T-cell (primary cell): ENCODE measurements at places on chromosomes 7 and 10.

DNA sequence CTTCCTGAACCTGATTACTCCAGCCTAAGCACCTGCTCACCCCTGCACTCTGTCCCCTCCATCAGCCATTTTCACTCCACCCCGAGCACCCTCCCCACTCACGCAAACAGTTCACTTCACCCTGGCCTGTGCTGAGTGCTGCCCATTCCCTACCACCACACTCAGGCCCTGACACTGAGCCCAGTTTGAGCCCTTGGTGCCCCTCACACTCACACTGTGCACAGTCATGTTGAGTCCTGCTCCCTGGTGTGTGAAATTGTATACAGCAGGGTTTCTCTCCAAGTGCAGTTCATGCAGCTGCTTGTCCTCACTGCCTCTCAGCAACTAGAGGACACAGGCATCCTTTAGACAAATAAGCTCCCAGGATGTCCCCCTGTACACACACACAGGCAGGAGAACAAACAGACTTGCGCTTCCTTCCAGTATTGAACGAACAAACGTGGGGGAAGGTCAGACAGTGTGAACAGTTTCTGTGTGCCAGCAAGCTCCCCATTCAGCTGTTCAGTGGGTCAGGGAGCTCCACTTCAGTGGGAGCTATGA is 6.8 kb downstream of the MYO1G start:
- no peak for DNase-seq

GRCh38 chr7:46710927-46711326 is 789.9 kb upstream of the IGFBP3 start:
- DNase-seq = no peak

GRCh38 chr7:84821671-84822534 is 365.0 kb downstream of the SEMA3D start:
- DNase-seq = no peak

DNA sequence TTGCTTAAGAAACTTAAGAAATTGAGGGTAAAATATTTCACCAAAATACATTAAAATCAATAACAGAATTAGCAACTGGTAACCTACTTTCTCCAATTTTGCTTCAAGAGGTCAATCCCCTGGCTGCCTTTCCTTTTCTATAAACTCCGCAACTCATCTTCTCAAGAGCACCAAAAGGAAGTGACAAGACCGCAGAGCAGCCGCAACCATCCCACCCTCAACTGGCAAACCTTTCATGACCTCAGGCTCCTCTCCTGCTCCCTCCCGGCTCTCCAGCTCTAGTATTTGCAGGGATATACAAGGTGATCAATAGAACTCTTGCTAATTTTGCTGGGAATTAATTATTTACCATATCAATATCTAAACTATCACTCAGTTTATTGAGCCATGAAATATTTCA is 88.9 kb downstream of the ATE1 start:
- DNase-seq = no peak

- peak; percentile 1 for DNase-seq
Measured at GRCh38 chr7:74569501-74570075, 87.9 kb upstream of the GTF2I start.

DNA sequence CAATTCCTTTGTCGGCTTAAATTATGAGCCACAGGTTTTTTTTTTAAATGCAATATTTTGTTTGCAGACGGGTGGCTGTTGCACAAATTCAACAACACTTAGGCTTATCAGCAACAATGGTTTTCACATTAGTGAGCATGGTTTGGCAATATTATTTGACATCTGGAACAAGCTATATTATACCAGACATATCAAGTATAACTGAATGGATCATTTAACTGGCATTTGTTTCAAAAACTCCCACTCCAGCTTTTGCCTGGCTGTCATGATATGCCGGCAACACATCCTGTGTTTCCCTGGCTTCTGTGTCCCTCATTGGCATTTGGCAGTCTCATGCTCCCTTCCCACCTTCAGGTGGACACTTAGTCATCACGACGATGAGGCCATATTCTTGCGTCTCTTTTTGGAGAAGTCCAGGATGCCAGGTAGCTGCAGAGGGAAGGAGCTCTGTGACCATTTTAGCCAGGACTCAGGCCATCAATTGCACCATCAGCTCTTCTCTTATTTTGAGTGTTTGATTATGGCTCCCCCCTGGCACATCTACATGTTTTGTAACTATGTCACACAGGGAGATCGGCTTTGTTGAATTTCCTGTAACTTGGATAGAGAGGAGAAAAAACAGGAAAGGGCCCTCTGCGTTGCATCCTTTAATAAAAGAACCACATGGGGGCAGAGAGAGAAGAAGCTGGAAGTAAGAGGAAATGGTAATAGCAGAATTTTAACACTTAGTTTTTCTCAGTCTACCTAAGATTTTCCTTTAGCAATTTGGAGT is 413.9 kb downstream of the LRMDA start:
- no peak for DNase-seq

- no peak for DNase-seq
Measured at GRCh38 chr10:98186681-98187080, 52.2 kb downstream of the R3HCC1L start.

DNA sequence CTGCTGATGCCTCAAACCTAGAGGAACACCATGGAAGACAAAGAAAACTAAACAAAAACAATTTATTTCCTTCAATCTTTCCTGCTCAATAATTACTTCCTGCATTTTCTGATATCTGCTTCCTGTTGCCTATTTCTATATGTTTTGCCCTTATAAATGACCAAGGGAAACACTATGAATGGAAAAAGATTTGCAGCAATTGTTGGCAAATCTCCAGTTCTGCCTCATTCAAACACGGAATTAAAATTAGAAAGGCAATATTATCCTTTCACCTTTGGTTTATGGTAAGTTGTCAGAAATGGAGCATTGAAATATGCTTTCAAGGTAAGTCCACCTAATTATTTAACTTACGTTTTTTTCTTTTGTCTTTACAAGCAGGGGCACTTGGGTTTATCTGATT is 552.2 kb upstream of the ANKRD30A start:
- no peak for DNase-seq

- no peak for DNase-seq
Measured at GRCh38 chr7:44189286-44189992, at the start of gene GCK. Gene GCK (minus strand): TSS chr7:44189439. CDS start chr7:44188953, 486 bp downstream.

GRCh38 chr10:44379907-44380306 is 5.0 kb downstream of the CXCL12 start:
- no peak for DNase-seq

GRCh38 chr7:76155938-76156337 is 45.8 kb upstream of the SRRM3 start:
- DNase-seq = peak; percentile 37

- no peak for DNase-seq
Measured at GRCh38 chr7:114784177-114784576, 137.7 kb upstream of the MDFIC start.

DNA sequence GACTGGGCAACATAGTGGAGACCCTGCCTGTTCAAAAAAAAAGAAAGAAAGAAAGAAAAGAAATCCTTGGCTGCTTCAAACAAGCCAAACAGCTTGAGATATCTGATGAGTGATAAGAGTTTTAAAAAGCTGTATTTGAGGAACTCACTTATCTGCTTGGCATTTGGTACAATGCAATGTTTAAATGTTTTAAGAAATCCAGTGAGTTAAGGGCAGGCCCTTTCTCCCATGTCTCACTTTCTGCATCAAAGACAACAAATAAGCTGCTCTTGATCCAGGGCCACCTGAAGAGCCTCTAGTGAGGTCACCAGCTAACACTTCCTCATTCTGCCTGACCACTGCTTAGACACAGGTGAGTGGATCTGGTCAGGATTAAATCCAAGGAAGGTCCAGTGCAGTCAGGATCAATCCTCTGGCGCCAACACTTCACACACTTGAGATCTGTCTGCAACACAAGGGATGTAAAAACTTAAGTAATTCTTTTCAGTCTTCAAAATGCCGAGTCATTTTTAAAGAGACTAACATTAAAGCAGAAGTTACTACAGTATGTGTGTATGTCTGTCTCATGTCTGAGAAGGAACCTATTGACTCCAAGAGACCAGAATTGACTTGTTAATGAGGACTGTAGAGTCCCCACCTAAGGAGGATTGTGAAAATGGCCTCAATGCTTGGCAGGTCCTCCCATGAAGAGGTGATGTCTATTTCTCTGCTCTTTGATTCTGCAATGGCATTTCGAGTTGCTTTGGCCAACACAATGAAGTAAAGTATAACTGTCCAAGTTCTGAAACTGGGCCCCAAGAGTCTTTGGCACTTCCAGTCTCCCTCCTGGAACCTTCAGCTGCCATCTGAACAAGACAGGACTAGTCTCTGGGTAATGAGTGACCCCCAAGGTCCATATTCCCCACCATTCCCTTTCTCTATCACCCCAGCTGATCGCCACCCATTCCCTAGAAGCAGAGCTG is 43.1 kb downstream of the CREB3L2 start:
- DNase-seq = no peak

GRCh38 chr7:99248391-99249095 is 24.1 kb upstream of the MYH16 start:
- no peak for DNase-seq

DNA sequence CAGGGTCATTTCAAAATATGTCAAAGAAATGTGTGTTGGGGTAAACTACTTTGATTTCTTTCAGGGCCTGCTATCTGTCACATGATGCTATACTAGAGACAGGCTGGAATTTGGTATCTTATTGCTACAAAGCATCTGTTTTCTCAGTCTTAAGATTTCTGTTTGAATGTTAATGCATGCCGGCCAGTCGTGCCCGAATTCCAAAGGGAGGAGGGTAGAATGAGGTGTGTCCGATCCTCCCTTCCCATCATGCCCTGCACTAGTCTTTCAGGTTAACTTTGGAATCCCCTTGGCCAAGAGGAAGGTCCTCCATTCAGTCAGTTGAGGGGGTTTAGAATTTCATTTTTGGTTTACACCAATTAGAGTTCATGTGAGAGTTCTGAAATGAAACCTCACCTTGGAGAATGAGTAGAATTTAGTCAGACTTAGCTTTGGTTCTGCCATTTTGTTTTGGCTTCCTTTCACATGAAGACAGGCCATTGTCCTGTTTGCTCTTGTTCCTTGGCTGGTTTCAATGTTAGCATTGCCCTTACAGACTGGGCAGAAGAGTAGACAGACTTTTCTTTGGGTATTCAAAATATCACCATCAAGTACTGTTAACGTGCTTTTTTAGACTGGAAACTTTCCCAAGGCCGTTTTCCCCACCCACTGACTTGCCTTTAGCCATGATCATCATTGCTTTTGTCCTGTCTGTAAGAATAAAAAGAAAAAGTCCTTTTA is 95.8 kb downstream of the CAMK1D start:
- DNase-seq = no peak

- no peak for DNase-seq
Measured at GRCh38 chr7:5774790-5775189, 6.7 kb downstream of the RNF216 start.

- DNase-seq = peak; percentile 15
Measured at GRCh38 chr7:6705959-6706665, 635 bp downstream of the ZNF12 start.

DNA sequence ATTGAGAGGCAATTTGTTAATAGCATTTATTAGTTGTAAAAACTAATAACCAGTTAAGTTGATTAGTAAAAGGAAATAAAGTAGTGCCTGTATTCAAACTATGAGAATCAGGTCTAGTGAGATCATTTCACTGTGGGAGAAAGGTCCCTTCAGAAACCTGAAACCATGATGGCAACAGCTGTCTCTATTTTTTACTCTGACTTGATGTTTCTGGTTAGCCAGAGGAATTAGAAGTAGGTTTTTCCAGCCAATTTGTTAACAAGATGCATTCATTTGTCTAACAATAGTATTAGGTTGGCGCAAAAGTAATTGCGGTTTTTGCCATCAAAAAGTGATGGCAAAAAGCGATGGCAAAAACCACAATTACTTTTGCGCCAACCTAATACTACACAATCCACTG is 272.2 kb upstream of the YAE1 start:
- no peak for DNase-seq

DNA sequence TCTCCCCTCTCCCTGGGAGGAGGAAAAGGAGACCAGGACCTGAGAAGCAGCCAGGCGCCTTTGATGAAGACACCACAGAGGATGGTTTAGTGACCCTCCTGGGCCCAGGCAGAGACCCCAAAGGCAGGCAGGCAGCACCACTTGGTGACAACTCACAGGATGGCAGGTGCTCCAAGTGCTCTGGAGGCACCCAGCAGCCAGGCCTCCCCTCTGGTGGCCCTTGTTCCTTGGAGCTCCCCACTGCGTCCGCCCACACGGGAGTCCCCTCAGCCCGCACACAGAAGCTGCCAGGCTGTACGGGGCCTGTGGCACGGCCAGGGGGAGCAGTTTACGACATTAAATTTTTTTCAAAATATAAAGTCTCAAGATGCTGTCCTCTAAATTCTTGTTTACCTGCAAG is 607.1 kb upstream of the FOXK1 start:
- no peak for DNase-seq

DNA sequence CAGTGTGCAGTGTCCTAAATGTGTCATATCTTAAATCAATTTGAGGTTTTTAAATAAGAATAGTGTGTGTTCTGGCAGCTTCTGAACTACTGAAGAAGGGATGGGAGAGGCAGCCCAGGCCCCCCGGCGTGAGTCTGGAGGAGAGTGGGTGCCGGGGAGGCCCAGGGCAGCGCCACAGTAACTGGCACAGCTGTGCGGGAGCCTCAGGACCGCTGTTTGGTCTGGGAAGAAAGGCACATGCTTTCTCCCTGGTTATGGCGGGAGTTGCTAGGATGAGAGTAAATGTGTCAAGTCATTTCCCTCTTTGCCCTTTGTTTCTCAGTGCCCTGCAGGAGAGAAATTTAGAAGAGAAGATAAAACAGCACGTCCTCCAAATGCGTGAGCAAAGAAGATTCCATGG is 31.9 kb upstream of the PWWP2B start:
- no peak for DNase-seq

DNA sequence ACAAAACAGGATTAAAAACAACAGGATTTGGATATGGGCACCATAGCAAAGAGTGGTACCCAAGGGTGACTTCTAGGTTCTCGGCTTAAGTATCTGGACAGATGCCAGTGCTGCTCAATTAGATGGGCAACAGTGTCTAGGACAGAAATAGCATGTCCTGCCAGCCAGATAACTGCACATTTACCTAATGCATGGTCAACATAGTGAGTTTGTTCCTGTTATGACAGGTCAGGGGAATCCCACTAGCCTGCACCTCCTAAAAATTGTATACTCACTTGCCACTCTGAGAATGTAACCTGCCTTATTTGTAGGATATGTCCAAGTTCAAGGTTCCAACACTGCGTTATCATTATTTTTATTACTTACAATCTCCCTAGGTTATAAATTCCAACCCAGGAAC is 471.7 kb downstream of the GRM8 start:
- DNase-seq = no peak
